ENCODE measurements at places on chromosomes 2 and 18. TPM values are rescaled to one million over a fixed set of nuclear protein-coding genes. Genes with fewer than 3 reads are reported as not detected.
A peak's percentile ranks its signal among the peaks of the same experiment; 100 is the strongest.

DNA sequence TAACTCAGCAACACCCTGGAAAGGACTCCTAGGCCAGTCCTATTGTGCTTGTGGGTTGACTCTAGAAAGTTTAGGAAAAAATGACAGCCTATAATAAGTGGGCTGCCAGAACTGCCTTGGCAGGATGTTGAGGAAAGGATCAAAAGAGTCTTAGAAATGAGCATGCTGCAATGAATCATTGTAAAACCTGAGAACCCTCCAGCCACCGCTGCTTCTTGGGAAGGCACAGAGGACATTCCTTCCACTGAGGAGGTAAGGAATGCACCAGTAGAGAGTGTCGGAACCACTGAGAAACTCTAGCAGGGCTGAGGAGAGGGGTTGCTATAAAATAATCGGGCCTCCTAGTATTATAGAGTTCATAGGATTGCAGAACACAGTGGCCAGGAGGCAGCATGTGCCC lies 146.7 kb upstream of the SMIM21 start:
- H3K27ac ChIP-seq: no peak overlapping the region
- DNase-seq: no peak
- no peaks in the 10 kb centered on the region for H3K4me1 ChIP-seq
- H3K27me3 ChIP-seq: no peaks in the 10 kb centered on the region
- H3K4me3 ChIP-seq: no peak overlapping the region

- no peaks in the 10 kb centered on the region for H3K4me1 ChIP-seq
- H3K36me3 ChIP-seq: no peaks in the 10 kb centered on the region
- H3K4me3 ChIP-seq: no peak overlapping the region
- no peak overlapping the region for H3K27ac ChIP-seq
Measured at GRCh38 chr2:114550895-114551793, 108.7 kb downstream of the DPP10 start.

DNA sequence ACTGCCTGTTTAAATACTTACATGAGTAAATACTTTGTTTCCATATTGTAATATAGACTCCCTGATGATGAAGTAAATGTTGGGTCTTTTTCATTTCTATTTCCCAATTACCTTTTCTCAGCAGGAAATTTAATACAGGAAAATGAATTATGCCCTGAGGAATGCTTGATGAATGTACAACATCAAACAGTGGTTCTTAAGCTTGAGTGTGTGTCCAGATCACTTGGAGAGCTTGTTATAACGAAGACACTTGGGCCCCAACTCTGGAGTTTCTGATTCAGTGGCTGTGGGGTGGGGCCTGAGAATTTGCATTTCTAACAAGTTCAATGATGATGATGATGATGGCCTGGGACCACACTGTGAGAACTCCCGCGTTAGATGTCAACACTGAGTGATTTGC lies 7.1 kb upstream of the ME2 start:
- no peaks in the 10 kb centered on the region for H3K4me1 ChIP-seq
- H3K27me3 ChIP-seq: peaks cover 6% of the 10 kb centered on the region
- no peak for DNase-seq
- no peak overlapping the region for H3K4me3 ChIP-seq
- H3K27ac ChIP-seq: no peak overlapping the region
- no peaks in the 10 kb centered on the region for H3K36me3 ChIP-seq

- no peak for DNase-seq
- H3K27me3 ChIP-seq: no peaks in the 10 kb centered on the region
- H3K36me3 ChIP-seq: no peaks in the 10 kb centered on the region
- H3K27ac ChIP-seq: peak overlapping the region; percentile 53
- H3K4me1 ChIP-seq: no peaks in the 10 kb centered on the region
Measured at GRCh38 chr2:120939595-120940318, 204.1 kb downstream of the GLI2 start.

- no peak for DNase-seq
- no peak overlapping the region for H3K27ac ChIP-seq
- H3K4me1 ChIP-seq: peaks cover 4% of the 10 kb centered on the region
- H3K4me3 ChIP-seq: no peak overlapping the region
- peaks cover 44% of the 10 kb centered on the region for H3K27me3 ChIP-seq
Measured at GRCh38 chr2:241553981-241554380, 4.6 kb upstream of the BOK start.

DNA sequence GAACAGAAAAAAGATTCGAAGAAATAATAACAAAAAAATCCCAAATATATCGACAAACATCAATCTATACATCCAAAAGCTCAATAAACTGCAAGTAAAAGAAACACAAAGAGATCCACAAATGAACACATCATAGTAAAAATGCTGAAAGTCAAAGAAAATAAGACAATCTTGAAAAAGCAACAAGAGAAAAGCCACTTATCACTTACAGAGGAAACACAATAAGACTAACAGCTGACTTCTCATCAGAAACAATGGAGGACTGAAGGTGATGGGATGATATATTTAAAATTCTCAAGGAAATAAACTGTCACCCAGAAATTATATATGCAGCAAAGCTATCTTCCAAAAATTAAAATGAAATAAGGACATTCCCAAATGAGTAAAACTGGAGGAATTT lies 140.3 kb downstream of the NDUFA10 start:
- no peak overlapping the region for H3K27ac ChIP-seq
- H3K4me3 ChIP-seq: no peak overlapping the region
- peaks cover 24% of the 10 kb centered on the region for H3K27me3 ChIP-seq

- no peaks in the 10 kb centered on the region for H3K27me3 ChIP-seq
- H3K4me1 ChIP-seq: peaks cover 31% of the 10 kb centered on the region
- H3K36me3 ChIP-seq: no peaks in the 10 kb centered on the region
Measured at GRCh38 chr2:102422910-102423309, at the start of gene IL18RAP. TSS of gene IL18RAP (plus strand) at chr2:102423160. CDS start at chr2:102423278, 118 bp downstream.

Gene RGPD4
- not detected for polyA plus RNA-seq

Gene CCDC138
- 11.8 TPM for polyA plus RNA-seq

Gene FBXO48
- 0.38 TPM for polyA plus RNA-seq

Gene CCT4
- 103 TPM for polyA plus RNA-seq
